Left renal pelvis (tissue), 4 donors: ENCODE measurements at places on chromosomes 2 and 18.

DNA sequence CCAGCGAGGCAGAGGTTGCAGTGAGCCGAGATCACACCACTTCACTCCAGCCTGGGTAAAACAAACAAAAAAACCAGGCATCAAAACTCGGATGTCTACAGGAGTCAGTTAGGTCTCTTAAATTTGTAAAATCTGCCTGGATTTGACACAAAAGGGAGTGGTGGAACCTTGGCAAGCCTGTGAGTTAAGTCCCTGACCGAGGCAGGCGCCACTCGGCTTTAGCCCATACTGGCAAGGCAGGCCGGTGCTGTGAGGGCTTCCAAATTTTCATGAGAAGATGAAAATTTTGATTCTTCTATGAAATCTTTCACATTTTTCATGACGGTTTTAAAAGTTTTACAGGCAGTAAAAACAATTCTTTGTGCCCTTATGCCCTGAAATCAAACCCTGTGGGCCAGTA, 165.8 kb downstream of the FMNL2 start:
- no peak for DNase-seq

DNA sequence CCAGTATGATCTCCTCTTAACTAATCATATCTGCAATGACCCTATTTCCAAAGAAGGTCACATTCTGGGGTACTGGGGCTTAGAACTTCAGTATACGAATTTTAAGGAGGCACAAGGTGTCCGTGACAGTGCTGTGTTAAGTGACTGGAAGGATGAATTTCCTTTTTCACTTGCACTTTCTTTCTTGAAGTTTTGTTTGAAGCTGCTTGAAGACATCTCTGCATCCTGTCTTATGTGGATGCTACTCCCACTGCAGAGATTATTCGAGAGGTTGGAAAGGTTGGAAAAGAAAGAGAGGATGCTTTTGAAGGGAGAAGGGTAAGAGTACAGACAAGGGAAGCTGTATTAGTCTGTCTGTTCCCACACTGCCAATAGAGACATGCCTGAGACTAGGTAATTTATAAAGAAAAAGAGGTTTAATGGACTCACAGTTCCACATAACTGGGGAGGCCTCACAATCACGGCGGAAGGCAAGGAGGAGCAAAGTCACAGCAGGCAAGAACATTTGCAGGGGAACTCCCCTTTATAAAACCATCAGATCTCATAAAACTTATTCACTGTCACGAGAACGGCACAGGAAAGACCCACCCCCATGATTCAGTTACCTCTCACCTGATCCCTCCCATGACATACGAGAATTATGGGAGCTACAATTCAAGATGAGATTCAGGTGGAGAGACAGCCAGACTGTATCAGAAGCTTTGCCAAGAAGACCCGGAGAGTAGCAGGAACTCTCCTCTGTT, 3.6 kb upstream of the RNF144A start:
- no peak for DNase-seq

DNA sequence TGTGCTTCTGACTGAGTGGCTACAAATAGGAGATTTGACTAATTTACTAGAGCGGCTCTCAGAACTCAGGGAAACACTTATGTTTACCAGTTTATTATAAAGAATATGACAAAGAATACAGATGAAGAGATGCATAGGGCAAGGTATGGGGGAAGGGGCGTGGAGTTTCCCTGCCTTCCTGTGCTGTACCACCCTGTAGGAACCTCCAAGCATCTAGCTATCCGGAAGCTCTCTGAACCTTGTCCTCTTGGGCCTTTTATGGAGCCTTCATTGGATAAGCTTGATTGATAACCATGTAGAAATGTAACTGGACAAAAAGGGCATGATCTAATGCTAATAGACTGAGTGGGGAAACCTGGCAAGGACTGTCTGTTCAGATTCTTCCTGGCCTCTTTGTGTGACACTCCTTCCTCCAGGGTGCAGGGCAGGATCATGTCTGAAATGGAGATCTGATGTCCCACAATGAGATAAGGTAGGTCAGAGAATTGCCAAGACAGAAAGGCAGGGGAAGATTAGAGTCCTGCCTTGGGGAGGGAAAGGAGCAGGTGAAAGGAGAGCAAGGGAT, 101.8 kb upstream of the NPAS2 start:
- DNase-seq, result no peak

DNA sequence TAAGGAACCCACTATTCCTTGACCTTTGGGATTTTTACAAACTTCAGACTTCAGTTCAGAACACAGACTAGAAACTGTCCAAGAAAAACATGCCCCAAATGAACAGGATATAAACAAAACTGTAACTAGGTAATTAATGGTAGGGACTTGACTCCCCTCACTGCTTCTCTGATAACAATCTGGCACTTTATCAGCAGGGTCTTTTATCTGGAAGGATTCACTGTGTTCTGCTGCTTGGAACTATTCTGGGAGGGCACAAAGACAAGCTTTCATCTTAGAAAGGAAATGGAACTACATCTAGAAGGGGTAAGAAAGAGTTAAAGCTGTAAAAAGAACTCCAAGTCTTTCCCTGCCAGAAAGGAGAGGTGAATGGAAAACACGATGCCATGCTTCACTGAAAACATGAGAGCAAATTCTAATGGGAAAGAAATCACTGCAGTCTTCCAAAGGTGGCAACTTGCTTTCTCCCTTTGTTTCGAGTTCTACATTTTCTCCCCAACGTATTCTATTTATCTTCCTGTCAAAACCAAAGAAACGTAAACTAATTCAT, 181.2 kb downstream of the THADA start:
- no peak for DNase-seq

DNA sequence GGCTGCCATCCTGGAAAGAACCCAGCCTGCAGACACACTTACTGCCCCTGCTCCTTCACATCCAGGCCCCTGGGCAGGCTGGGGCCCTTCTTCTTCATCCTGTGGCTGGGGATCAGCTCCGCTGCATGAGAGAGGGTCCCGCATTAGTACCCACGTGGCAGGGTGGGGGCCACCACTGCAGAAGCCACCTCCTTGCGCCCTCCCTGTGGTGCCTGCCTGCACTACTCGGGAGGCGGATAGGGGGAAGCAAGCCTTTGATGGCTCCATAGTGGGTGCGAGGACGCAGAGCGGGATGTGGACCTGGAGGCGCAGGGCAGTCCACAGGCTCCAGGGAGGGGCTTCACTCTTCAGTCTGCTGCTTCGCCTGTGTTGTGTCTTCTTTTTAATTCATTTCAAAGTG, 46.7 kb downstream of the GPC1 start:
- no peak for DNase-seq

GRCh38 chr2:101638181-101638711, 59.3 kb upstream of the MAP4K4 start:
- no peak for DNase-seq

GRCh38 chr2:24439280-24439970, 51.6 kb upstream of the NCOA1 start:
- no peak for DNase-seq

DNA sequence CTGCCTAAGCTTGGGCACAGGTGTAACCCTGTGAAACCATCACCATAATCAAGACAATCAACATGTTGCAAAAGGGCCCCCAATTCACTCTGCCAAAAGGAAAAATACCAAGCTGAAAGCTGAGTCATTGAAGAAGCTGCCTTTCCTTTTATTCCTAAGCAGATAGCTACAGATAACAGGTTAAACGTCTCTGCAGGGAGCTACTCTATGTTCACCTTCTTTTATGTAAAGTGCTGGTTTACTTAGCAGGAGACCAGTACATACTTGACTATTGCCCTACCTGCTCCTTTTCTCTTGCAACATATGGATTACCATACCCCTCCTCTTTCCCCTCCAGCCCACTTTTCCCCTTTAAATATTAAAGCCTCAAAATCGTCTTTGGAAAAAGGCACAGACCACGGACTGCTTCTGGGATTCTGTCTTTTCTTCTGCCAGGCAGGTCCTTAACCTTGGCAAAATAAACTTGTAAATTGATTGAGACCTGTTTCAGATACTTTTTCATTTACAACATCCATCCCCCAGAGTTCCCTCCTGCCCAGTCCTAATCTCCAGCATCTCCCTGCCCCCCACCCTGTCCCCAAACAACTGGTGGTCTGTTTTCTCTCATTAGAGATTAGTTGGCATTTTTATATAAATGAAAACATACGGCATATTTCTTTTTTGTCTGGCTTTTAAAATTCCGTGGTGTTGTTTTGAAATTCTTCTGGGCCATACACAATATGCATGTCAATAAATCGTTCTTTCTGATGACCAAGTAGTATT, 37.8 kb upstream of the LDLRAD4 start:
- DNase-seq, result no peak

GRCh38 chr2:37984589-37984988, 59.5 kb downstream of the RMDN2 start:
- DNase-seq, result no peak

GRCh38 chr2:241308267-241308666, 7.2 kb downstream of the HDLBP start:
- no peak for DNase-seq

DNA sequence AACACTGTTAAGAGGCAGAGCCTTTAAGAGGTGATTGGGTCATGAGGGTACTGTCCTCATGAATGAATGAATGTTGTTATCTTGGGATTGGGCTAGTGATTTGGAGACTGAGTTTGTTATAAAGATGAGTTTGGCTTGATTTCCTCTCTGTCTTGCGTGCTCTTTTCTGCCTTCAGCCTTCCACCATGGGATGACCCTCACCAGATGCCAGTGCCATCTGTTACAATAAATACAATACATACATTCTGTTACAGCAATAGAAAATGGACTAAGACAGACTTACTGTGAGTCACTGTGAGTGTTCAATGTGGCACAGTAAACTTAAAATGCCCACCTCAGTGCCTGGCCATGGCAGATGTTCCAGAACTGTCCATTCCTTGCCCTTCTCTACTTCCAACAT, 95.0 kb upstream of the ZFP36L2 start:
- DNase-seq, result no peak

GRCh38 chr2:19738707-19739106, 163.1 kb downstream of the TTC32 start:
- no peak for DNase-seq

- no peak for DNase-seq
These were observed 100.3 kb upstream of the NABP1 start for GRCh38 chr2:191577605-191578004.

- no peak for DNase-seq
These were observed 133.7 kb upstream of the ID2 start for GRCh38 chr2:8548065-8548618.
